ENCODE measurements at places on chromosomes 12 and 14. TPM values are rescaled to one million over a fixed set of nuclear protein-coding genes. Genes with fewer than 3 reads are reported as not detected.

The PMEL gene
- 2.0 TPM for total RNA-seq

The FITM1 gene
- 1.0 TPM for total RNA-seq

The DDN gene
- not detected for total RNA-seq

The ANKRD9 gene
- total RNA-seq, result 117 TPM

The TOX4 gene
- 80.2 TPM for total RNA-seq
